ENCODE measurements at places on chromosomes 4 and X.
A peak's percentile ranks its signal among the peaks of the same experiment; 100 is the strongest.

GRCh38 chr4:26737385-26737784 lies 123.3 kb upstream of the STIM2 start:
- DNase-seq = no peak

DNA sequence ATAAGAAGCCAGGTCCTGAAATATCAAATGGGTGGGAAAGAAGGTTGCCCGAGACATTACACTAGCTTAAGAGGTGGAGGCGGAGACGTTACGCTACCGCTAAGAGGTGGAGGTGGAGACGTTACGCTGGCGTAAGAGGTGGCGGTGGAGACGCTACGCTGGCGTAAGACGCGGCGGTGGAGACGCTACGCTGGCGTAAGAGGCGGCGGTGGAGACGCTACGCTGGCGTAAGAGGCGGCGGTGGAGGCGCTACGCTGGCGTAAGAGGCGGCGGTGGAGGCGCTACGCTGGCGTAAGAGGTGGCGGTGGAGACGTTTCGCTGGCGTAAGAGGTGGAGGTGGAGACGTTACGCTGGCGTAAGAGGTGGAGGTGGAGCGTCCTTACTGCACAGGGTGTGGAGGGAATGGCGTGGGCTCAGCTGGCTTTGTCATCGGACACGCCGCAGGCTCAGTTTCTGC lies 12.8 kb downstream of the CYP4V2 start:
- DNase-seq = no peak

DNA sequence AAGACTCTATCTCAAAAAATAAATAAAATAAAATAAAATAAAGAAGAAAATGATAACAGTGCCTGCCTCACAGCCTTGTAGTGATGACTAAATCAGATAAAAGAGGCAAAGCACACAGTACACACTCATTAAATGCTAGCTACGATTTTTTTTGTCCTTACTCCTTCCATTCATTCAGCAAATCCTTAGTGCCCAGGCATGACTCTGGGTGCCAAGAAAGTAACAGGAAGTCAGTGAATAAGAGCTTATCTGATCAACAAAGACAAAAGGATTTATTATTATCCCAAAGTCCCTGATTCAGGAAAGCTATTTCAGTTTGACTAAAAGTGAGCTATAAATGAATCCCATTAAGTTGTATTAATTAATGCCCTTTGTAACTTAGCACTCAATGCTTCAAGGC lies 92.7 kb downstream of the SH3KBP1 start:
- no peak for DNase-seq

DNA sequence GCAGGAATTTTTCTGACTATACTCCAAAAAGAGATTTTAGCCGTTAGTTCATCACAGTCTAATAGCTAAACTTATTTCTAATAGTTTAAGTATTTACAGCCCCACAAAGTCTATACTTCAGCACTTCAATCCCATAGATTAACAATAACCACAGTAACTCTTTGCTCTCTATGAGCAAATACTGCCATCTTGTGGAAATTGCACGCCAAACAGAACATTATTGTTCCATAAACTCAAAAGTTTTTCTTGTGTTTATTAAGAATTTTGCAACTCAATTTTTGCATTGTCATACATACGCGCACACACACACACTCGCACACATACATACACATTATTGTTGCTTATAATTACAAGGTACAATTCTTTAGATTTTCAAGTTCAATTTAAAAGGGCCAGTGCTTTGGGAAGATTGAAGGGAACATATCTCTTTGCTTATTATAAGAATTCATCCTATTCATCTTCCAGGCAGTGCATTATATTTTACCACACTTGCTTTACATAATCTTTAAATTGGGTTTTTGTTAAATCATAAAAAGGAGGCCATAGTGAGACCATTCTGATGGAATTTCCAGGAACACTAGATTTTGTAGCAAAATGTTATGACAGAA lies 63.8 kb upstream of the ATOH1 start:
- DNase-seq = peak; percentile 1

DNA sequence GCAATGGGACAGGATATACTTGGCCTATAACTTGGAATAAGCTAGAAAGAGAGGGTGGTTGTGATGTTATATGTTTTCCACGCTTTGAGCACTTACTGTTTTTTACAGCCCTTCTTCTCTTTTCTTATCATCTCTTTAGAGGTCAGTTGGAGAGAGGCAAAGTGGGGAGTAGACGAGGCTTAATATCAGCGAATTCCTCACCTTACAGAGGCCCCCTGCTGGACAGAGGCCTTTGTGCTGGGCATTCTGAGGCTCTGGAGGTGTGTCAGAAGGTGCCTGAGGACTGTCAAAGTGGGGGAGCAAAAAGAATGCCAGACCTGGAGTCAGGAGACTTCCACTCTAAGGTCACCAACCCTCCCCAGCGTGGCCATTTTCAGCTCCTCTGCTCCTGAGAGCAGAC lies 42.5 kb downstream of the MAMLD1 start:
- no peak for DNase-seq

- no peak for DNase-seq
Measured at GRCh38 chr4:38396845-38397547, 267.0 kb upstream of the KLF3 start.

GRCh38 chr4:114103908-114104307 lies 124.5 kb upstream of the ARSJ start:
- no peak for DNase-seq

GRCh38 chr4:16088601-16089000 lies 4.8 kb upstream of the PROM1 start:
- DNase-seq = no peak

DNA sequence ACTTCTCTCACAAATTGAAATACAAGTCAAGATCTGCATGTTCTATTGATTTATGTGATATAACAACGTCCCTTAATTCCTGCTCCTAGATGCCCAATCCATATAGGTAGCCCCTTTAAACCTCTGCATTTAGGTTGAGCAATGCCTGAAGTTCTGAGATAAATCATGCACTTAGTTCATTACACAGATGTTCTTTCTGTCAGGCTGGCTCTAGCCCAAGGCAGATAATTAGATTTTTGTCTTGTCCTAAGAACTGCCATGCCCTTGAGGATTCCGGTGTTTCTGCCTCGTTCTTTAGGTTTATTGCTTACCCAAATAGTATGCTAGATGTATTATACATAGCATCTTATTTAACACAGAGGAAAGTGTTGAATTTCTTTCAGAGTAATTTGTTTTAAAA lies 143.1 kb downstream of the TRAM1L1 start:
- no peak for DNase-seq

GRCh38 chrX:112662559-112663427 lies 16.9 kb downstream of the LHFPL1 start:
- DNase-seq = no peak

- no peak for DNase-seq
Measured at GRCh38 chr4:53680598-53680997, 89.3 kb upstream of the LNX1 start.

DNA sequence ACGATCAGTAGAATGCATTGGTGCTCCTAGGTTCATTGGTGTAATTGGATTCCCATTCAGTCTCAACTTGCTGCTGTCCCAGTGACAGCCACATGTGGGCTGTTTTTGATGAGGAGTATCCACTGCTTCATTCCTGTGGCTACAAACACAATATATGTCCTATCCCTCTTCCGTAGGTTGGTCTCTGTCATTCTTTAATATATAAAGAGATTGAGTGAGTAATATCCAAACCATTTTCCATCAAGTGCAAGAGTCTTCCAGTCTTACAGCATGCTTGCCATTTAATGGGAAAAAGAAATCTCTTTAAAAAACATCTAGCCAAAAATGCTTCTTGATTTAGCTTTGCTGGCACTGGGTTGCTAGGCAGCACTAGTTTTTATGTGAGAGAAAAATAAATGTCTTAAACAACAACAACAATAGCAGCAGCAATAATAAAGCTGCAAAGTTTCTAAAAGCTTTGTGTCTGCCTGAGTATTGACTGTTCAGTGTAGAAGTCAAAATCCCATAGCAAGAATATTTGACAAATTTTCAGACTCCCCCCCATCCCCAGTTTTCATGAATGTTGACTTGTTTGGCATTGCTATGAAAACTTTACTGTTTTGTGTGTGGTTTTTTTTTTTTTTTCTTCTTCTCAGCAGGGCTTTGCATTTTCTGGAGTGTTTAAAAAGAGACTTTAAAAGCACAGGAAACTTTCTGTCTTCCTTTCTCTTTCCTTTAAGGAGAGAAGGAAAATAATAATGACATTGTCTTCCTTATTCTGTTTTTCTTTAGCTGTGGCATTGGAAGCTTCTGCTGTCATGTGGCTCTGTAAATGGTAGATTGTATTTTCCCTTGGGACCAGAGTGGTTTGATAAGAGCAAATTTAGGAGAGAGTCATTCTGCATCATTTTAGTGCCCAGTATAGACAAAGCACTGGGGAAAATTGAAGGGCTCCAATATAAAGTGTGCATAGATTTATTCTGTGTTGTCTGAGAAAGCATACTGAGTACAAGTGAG lies 244.3 kb downstream of the ARHGAP10 start:
- DNase-seq = no peak

- DNase-seq = no peak
Measured at GRCh38 chr4:56959100-56959499, 18.3 kb downstream of the NOA1 start.

- peak; percentile 11 for DNase-seq
Measured at GRCh38 chrX:110454336-110454735, 95.7 kb downstream of the RTL9 start.

DNA sequence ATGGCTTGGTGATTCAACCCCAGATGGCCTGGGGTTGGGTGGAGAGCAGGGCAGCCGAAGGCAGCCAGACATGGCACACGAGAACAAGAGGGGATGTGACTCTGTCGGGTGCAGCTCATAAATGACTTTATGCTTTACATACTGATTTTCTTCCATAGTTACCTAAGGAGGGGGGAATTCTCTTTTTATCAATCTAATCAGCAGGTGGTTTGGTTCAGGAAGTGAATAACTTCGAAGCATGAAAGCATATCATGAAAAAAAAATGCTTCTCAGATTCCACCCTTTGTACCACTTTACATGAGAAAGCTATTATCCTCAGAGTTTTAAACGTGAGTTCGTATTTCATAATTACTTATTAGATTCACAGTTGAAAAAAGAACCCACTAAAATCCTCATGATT lies 908.9 kb upstream of the LCORL start:
- DNase-seq = no peak

GRCh38 chr4:86250006-86250405 lies 109.8 kb downstream of the MAPK10 start:
- DNase-seq = no peak

DNA sequence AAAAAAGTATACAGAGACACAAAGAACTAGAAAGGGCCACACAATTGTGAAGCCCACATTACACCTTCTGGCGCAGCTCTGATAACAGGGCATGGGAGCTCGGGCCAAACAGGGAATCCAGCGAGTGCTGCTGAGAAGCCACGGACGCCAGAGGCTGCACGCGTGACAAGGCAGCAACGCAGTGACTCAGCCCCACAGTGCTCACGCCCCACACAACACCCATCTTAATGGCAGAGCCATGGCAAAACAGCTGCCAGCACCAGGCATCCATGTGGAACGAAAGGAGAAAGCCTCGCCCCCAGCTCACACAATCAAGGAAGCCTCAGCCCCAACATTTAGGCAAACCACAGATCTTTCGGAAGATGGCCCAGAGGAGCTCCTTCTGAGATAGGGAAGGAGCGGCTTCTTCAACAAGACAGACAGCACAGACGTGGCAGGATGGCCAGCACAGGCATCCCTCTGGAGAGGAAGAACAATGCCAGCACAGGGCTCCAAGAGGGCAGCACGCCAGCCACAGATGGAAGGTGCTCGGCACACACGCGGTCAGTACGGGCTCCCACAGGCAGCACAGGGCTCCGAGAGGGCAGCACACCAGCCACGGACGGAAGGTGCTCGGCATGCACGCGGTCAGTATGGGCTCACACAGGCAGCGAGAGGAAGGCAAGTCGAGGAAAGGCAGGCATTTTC lies 33.1 kb downstream of the GAK start:
- no peak for DNase-seq

DNA sequence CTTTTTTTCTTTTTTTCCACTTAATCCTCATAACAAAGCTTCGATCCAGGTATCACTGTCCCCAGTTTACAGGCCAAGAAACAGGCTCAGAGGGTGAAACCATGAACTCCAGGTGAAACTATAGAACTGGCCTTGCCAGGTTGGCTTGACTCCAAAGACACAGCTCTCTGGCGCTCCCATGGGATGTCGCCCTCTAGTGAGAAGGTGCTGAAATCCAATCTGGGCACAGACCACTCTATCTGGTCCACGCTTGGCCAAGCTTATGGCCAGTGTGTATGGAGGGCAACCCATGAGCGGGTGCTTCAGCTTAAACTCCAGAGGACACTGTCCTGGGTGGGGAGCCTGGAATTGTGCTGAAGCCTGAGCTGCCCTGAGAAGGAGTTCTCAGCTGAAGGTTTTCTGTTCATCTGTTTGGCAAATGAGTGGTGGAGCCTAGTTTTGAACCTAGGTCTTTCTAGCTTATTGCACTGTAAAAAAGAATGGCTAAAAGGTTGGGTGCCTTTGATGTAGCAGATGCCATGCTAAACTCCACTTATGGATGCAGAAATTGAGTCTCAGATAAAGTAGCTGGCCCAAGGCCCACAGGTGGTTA lies 70.5 kb downstream of the SEL1L3 start:
- no peak for DNase-seq

DNA sequence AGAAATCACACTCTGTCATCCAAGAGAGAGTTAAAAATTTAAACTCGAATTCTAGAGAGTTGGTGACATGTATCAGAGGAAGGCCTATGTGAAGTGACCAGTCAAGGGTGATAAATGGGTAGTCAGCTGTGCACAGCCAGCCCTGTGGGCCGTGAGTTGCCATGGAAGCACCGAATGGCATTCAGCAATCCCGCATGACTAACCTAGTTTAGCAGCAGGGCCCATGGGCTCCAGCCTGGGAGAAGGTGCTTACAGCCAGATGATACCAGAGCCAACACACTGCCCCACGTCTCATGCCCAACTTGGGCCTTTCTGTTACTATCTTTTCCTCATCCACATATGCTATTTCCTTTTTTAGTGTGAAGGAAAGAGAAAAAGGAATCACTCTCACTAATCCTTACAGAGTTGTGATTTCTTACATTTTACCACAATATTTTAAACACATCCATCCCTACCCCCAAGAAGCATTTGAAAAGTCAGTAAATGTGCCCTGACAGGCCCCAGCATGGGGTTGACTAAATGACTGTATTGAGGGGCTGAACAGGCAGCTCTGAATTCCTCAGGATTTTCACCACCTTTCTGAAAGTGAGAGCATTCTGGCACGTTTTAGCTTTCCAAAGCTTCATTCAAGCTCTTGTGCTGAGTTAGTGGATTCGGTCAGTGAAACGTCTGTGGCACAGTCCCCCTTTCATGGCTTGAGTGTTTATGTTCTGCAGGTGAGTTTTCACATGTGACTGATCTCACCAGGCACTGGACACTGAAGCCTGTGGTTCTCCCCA lies 104.2 kb downstream of the AFF1 start:
- DNase-seq = peak; percentile 64

DNA sequence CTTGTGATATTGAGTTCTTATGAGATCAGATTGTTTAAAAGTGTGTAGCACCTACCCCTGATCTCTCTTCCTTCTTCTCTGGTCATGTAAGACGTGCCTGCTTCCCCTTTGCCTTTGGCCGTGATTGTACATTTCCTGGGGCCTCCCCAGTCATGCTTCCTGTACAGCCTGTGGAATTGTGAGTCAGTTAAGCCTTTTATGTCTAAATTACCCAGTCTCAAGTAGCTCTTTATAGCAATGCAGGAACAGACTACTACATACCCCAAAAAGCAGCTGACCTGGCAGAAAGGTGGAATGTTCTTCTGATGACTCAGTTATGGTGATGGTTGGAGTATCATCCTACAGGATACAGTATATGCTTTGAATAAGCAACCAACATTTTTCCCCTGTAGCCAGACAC lies 11.4 kb upstream of the MCUB start:
- peak; percentile 1 for DNase-seq

GRCh38 chr4:183438458-183439113 lies 5.8 kb upstream of the CDKN2AIP start:
- DNase-seq = no peak

- DNase-seq = no peak
Measured at GRCh38 chr4:5112333-5113095, 61.2 kb downstream of the STK32B start.

Data from hippocampal formation (tissue), 2 donors.